ENCODE measurements at places on chromosomes 1 and 21.

GRCh38 chr1:35269201-35269988 lies 886 bp downstream of the ZMYM4 start:
- no peak for DNase-seq

GRCh38 chr1:169529068-169529642 lies 43.4 kb upstream of the SLC19A2 start:
- DNase-seq: peak; percentile 55

GRCh38 chr1:54506594-54506993 lies 41.4 kb upstream of the ACOT11 start:
- no peak for DNase-seq

- DNase-seq: no peak
Measured at GRCh38 chr1:236622407-236622806, 18.1 kb upstream of the HEATR1 start.

GRCh38 chr1:202061055-202061454 lies 50.7 kb downstream of the ELF3 start:
- no peak for DNase-seq

DNA sequence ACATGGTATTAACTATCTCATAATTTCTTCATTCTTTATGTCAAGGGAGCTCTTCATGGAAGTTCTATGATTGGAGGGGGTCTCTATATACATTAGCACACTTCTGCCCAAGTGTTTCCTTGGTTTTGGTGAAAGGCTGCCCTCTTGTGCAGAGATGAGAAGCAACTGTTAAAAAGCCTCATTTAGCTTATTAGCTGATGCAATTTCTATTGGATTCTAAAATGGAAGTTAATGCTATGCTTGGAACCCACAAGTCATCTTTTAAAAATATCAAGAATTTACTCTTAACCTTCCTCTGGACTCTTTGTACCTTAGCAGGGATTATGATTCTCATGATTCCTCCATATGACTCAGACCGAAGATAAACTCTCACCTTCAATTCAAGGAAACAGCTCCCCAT lies 328.9 kb downstream of the PTBP2 start:
- DNase-seq: no peak
